ENCODE measurements at places on chromosomes 16 and 17.

DNA sequence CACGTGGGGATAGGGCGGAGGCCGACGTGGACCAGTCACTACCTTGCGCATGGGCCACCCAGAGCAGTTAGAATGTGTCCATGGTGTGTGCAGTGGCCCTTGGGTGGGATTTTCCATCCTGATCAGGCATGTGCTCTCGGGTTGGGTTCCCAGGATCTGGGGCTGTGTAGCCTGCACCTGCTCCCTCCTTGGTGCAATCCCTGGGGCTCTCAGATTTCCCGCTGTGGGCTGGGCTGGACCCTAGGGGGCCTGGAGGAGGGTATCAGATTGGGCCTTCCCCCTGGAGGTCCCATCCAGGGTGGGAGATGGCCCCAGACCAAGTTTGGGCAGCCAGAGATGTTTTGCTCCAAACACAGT lies 1.3 kb downstream of the SMTNL2 start:
- no peaks in the 10 kb centered on the region for H3K27me3 ChIP-seq
- H3K4me1 ChIP-seq, result no peaks in the 10 kb centered on the region
- no peak overlapping the region for H3K4me3 ChIP-seq
- H3K36me3 ChIP-seq, result no peaks in the 10 kb centered on the region

GRCh38 chr16:73878611-73879010 lies 418.0 kb upstream of the PSMD7 start:
- no peaks in the 10 kb centered on the region for H3K36me3 ChIP-seq
- no peak overlapping the region for H3K4me3 ChIP-seq
- no peak overlapping the region for H3K27ac ChIP-seq
- DNase-seq, result peak; percentile 82

DNA sequence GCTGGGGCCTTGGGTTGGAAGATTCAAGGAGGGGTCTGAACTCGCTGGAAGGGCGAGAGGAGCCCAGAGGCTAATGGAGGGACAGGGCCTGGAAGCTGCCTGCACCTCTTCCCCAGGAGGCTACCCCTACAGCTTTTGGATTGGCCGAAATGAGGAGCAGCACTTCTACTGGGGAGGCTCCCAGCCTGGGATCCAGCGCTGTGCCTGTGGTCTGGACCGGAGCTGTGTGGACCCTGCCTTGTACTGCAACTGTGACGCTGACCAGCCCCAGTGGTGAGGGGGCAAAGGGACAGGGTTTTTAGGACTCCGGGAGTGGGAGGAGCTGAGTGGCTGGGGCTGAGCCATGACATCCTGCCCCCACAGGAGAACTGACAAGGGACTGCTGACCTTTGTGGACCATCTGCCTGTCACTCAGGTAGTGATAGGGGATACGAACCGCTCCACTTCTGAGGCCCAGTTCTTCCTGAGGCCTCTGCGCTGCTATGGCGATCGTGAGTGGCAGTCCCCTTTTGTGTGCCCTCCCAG lies 8.8 kb downstream of the CNTNAP1 start:
- no peaks in the 10 kb centered on the region for H3K36me3 ChIP-seq
- H3K4me3 ChIP-seq, result no peak overlapping the region
- H3K27ac ChIP-seq, result no peak overlapping the region
- no peaks in the 10 kb centered on the region for H3K27me3 ChIP-seq
- H3K4me1 ChIP-seq, result no peaks in the 10 kb centered on the region

GRCh38 chr16:84643180-84643583 lies 5.1 kb upstream of the KLHL36 start:
- DNase-seq, result no peak
- peaks cover 38% of the 10 kb centered on the region for H3K4me1 ChIP-seq
- H3K27ac ChIP-seq, result no peak overlapping the region
- H3K4me3 ChIP-seq, result no peak overlapping the region
- no peaks in the 10 kb centered on the region for H3K36me3 ChIP-seq
- no peaks in the 10 kb centered on the region for H3K27me3 ChIP-seq

DNA sequence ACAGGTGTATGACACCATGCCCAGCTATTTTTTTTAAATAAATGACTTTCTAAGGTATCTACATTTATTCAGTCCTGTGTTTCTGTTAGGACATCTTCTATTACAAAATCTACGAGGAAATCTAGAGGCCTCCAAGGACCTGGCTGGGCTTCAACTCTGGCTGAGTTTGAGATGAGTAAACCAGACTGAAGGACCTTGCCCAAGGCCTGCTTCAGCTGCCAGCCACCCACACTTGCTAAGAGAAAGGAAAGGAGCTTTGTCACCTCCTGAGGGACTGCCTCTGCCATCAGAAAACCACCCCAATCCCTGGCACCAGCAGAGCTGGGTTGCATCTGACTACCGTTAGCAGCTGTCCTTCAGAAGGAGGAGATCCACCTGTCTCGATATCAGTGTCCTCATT lies 1.3 kb upstream of the MYO1D start:
- H3K27me3 ChIP-seq, result 0 out of 2 replicates have a peak, but pooled peaks cover 2% of the 10 kb centered on the region
- DNase-seq, result no peak
- no peaks in the 10 kb centered on the region for H3K36me3 ChIP-seq

GRCh38 chr16:57862698-57863433 lies 60.6 kb upstream of the KIFC3 start:
- DNase-seq, result no peak
- H3K4me1 ChIP-seq, result no peaks in the 10 kb centered on the region
- no peak overlapping the region for H3K27ac ChIP-seq
- no peaks in the 10 kb centered on the region for H3K27me3 ChIP-seq

DNA sequence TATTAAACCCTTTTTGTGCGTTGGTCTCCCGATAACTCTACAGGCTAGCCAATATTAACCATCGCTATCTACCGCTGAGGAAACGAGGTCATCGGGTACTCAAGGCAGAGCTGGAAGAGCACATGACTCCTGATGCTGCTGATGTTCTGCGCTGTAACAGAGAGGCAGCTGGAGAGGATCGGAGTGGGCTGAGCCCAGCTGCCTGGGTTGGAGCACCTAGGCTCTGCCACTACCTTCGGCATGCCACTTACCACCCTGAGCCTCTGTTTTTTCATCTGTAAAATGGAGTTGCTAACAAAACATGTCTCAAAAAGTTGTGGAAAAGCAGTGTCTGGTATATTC lies 432 bp upstream of the SLC46A1 start:
- H3K4me3 ChIP-seq, result peak overlapping the region; percentile 81
- no peak overlapping the region for H3K27ac ChIP-seq
- no peak for DNase-seq
- no peaks in the 10 kb centered on the region for H3K36me3 ChIP-seq

GRCh38 chr17:43791589-43791988 lies 11.4 kb downstream of the CFAP97D1 start:
- no peak overlapping the region for H3K27ac ChIP-seq
- H3K4me3 ChIP-seq, result no peak overlapping the region
- H3K36me3 ChIP-seq, result no peaks in the 10 kb centered on the region
- peaks cover 13% of the 10 kb centered on the region for H3K4me1 ChIP-seq
- H3K27me3 ChIP-seq, result no peaks in the 10 kb centered on the region

DNA sequence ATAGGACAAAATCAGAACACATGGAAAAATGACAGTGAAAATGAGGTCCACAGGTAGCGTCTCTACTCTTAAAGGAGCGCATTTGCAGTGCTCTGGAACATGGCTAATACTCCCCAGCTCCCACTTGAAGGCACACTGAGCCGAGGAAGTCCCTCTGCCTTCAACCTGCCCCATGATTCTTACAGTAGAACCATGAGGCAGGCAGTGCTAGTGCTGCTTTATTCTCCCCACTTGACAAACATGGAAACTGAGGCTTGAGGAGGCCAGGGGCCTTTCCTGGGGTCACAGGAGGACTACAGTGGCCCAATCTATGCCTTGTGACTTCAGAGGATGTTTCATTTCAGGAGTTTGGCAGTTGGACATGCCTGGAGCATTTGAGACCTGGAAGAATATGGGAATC lies 244.1 kb upstream of the MAF start:
- DNase-seq, result no peak
- no peaks in the 10 kb centered on the region for H3K4me1 ChIP-seq
- no peaks in the 10 kb centered on the region for H3K36me3 ChIP-seq
- no peak overlapping the region for H3K27ac ChIP-seq
- H3K27me3 ChIP-seq, result no peaks in the 10 kb centered on the region

DNA sequence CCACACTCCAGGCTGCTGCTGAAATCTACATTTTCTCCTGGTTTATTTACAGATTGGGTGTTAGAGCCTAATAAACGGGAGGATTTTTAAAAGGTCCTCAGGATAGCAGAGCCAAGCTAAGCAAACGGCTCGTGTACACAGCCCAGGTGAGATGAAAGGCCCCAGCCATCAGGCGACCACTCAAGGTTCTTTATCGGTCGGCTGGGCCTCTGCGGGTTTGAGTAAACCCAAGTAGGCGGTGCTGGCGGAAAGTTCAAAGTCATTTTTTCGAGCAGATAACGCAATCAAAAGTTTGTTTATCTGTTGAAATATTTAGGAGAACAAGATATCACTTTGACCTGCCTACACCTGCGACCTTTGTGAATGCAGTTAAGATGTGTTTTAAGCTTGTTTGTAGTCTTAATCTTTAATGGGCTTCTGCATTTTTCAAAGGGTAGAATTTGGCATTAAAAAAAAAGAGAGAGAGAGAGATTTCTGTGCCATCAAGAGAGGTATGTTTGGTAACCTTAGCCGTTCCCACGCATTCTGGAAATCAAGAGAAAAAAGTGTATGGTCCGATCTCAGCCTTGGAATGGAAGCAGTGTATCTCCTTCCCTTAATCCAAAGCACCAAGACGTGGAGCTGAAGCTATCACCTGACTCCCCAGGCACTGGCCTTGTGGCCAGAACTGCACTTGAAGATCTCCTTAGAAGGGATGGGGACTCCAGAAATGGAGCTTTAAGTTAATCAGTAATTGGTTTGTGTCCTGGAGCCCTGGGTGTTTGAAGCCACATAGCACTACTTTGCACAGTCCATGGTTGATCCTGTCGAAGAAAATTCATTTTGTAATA lies 301.7 kb upstream of the IRX5 start:
- no peaks in the 10 kb centered on the region for H3K27me3 ChIP-seq
- H3K36me3 ChIP-seq, result no peaks in the 10 kb centered on the region
- H3K4me3 ChIP-seq, result no peak overlapping the region
- DNase-seq, result no peak
- H3K4me1 ChIP-seq, result peaks cover 2% of the 10 kb centered on the region

Data from Karpas-422 (cell line).